ENCODE measurements at places on chromosomes 3 and 15.

DNA sequence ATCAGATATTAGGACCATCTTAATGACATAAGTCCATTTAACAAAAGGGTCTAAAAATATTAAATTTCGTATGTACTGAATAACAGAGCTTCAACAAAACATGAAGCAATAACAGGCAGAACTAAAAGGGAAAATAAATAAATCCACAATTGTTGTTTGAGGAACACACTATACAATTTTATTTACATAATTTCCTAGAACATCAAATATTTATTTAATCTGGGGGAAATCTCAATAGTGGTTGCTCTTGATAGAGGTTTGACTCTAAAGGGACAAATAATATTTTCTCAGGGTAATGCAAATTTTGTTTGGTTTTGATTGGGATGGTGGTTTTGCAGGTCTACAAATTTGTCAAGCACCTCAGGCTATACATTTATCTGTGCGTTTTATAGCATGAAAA is 90.3 kb downstream of the BCHE start:
- DNase-seq, result no peak

DNA sequence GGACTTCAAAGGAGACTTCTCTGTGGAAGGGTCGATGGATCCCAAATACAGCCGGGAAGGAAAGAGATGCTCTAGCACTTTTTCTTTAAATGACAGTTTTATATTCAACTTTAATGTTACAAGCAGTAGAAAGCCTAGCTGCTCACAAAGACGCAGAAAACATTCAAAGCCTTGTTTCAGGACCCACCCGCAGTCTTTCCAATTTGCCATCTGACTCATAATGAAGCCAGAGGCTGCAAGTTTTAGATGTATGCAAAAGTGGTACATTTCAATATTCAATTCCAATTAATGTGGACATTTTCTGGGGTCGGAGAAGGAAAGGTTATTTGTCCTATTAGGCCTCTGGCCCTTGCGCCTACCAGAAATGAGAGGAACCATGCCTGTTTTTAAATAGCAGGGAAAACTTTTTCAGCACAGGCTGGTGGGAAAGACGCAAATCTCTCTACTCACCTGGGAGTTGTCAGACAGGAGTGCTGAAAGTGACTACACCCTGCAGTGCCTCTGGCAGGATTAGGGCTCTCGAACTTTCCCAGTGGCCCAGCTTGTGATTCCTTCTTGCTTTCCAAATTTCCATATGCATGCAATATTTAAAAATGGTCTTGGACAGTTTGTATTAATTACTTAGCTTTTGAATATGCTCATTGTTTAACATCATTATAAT is 117.4 kb upstream of the MBNL1 start:
- DNase-seq, result no peak

DNA sequence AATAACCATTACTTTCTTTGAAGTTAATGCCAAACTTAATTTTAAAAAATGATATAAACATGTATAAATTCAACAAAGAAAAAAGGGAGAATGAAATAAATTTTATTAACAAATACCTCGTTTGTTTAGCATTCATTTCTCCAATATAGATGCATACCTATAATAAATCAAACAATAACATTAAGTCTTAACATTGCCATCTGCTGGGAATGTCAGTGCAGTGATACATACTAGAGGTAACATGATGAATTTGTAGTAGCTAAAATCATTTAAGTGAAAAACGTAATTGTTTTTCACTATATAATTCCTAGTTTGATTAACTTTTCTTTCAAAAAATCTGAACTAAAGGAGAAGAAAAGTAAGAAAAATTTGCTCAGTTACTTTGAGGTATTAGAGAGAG is 340.2 kb upstream of the CBLB start:
- no peak for DNase-seq

DNA sequence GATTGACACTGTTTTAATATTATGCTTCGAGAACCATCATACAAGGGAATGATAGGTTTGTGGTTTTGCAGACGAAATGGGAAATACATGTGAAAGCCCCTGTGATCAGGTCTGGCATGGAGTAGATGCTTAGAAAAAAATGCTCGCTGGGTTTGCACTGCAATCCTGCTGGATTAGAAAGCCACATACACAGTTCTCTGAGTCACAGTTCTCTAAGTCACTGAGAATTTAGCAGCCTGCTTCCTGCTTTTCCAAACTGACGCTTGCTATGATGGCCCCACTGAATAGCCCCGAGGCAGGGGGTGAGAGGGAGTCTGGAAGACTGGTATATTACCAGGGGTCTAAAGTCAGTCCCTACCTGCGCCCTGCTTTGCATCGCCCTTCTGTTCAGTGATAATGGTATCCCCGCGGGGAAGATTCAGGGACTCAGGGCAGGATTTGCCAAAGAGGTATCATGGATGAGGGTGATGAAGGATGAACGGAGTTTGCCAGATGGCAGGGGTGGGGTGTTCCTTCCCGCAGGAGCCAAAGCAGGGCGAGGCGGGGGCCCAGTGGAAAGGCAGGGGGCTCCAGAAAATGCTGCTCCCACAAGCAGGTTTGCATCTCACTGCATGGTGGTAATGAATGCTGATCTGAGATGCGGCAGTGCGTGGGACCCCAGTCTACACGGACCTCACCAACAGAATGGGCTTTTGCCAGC is 82.3 kb downstream of the IQSEC1 start:
- DNase-seq, result no peak

DNA sequence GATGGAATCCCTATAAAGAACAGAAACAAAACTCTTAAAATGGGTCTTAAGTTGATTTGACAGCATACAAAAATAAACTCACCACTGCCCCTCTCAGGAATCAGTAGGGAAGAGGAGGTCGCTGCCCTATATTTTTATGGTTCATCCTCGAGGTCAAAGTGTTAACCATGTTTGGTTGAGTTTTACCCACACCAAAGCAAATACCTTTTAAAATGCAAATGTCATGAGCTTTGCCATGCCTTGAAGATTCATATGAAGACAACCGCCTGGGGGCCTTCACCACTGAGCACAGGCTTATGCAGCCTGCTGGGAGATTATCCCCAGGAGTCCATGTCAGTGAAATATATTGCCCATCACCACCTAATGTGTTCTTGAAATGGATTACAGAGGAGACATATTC is 66.1 kb downstream of the GLB1 start:
- DNase-seq, result no peak

GRCh38 chr3:62248734-62249483 is 124.4 kb downstream of the FEZF2 start:
- no peak for DNase-seq

GRCh38 chr3:31247850-31248562 is 284.7 kb upstream of the STT3B start:
- no peak for DNase-seq

DNA sequence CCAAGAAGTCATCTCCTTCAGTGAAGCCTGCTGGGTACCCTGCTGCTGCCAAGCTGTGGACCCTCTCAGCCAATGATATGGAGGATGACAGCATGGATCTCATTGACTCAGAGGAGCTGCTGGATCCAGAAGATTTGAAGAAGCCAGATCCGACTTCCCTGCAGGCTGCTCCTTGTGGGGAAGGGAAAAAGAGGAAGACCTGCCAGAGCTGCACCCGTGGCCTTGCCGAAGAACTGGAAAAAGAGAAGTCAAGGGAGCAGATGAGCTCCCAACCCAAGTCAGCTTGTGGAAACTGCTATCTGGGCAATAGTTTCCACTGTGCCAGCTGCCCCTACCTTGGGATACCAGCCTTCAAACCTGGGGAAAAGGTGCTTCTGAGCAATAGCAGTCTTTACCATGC is 13.7 kb upstream of the ANP32A start:
- DNase-seq, result no peak

DNA sequence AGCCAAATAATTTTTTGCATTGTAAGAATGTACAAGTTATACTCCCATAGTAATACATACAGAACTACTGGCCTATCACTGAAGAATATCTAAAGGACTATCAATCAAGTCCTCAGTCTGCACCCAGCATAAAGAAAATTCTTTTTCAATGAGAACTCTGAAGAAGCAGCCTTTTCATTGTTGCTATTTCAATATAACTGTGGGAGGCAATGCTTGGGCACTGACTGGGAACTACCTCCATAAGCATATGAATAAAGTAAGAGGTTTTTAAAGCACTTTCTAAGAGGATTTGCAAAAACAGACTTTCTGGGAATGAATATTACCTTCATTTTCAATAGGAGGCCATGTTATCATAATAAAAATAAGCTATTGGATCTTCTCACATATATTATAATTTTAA is 24.6 kb upstream of the NECTIN3 start:
- DNase-seq, result no peak

DNA sequence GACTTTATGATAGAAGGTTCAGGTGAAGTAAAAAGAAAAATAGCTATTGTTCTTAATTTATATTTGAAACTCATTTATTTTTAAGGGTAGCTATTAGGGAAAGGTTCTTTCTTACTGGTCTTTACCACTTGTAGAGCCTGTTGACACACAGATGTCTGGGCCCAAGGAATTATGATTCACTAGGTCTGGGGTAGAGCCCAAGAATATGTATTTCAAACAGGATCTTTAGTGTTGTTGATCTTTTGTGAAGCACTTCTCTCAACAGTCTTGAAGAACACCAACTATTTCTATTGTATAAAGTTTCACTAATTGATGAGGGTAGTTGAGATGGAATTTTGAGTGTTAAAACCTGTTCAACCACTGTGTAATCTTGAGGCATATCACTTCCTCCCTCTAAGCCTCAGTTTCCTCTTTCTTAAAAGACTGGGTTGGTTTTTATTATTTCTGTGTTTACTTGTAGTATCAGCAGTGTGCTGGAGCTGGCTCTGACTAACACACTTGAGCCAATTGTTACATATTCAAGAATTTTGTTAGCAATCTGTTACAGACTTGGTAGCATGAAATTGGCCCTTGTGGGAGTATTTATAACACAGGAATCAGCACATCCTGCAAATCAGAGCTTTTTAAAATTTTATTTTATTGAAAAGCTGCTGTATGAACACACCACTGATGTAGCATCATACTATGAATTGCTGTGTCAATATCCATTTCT is 155.9 kb downstream of the RBMS3 start:
- no peak for DNase-seq

- no peak for DNase-seq
Observed at GRCh38 chr3:27511724-27512422, 27.7 kb upstream of the SLC4A7 start.

DNA sequence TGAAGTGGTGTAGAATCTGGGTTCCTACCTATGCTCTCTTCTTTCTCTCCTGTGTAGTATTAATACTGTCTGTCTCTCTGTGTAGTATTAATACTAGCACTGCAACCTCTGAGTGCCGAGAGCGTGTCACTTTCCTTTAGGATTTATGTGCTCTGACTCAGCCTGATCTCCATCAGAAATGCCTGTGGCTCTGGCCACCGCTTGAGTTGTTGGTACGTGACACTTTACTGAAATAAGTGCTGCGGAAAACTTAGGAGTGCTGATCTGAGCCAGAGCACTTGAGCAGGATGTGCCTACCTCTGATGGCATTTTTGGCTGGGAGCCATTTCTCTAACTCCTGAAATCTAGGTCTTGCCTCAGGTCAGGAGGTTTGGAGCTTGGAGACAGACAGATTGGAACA is 807.4 kb downstream of the SQOR start:
- DNase-seq, result peak; percentile 76

- DNase-seq, result no peak
Observed at GRCh38 chr15:30001602-30002001, 81.2 kb upstream of the GOLGA8J start.

GRCh38 chr3:190591080-190591479 is 77.2 kb downstream of the IL1RAP start:
- DNase-seq, result no peak

DNA sequence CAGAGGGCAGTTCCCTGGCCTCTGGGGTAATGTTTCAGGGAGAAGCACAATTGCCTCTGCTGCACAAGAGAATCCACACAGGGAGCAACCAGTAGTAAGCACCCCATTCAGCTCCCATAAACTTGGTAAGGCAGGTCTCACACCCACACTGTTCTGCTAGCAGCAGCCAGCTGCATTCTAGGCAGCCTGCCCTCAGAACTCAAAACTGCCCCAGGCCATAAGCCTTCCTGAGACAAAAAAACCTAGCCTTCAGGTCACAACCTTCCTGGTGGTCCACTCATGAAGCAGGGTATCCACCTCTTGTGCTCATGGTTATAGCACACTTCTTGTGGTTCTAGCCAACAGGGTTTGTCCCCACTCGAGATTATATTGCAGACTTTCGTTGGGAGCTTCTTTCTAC is 33.7 kb upstream of the ABI3BP start:
- DNase-seq, result no peak

DNA sequence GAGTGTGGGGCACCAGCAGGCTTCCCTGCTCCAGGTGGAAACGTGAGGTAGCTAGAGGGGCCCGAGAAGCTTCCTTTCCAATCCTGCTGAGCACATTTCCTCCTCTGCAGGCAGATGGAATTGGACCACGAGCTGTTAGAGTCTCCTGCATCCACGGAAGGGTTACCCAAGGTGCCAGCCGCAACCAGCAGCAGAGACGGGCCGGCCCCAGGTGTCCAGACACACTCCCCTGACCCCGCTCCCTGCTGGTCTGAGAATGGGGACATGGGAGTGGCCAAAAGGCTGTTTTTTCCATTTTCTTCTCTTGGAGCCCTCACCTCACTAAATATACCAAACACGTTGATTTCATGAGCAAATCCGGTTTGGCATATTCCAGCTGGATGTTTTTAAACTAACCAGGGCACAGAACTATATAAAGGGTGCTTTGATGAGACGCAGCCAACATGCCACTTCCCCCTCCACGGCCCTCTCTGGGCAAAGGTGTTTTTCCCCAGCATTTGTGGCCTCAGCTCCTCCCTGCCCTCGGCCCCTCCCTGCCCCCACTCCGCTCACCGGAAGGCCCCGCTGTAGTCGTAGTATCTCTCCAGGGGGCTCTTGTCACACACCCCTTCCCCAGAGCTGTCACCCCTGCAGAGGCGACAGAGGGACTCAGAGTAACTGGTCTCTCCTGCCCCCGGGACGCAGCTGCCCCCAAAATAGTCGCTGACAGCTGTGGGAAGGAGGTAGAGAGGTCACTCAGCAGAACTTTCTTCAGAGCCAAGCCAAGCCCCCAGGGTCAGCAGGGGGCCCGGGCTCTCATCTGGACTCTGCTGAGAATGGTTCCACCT is 7.0 kb downstream of the MELTF start:
- no peak for DNase-seq

DNA sequence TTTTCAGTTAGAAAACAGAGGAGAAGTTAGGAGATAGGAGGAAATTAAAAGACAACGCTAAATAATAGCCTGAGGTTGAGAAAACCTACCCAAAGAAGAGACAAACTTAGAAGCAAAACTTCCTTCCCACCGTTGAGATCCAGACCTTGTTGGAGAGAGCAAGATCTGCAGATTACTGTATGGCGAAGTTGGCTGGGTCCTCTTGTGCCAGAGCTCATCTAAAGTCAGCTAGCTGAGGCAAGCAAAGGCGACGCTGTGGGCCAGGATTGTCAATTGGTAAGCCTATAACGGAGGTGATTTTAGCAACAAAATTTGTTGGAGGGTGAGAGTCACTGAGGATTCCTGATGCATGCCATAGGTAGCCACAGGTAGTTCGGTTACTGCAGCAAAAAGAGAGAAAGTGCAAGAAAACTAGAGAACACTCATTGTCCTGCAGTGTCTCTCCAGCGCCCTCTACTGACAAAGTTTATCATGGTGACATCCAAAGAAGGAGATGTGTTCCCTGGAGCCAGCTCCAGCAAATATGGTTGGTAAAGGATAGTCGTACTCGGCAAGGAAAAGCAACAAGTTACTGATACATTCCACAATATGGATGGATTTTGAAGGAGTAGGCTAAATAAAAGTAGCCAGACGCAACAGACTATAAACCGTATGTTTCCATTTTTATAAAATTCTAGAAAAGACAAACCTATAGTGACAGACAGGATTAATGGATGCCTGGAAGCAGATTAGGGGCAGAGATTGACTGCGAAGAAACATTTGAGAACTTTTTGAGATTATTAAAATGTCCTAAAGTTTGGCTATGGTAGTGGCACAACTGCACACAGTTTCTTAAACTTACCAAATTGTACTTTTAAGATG is 9.8 kb upstream of the OR5K4 start:
- DNase-seq, result no peak

- DNase-seq, result no peak
Observed at GRCh38 chr15:82919231-82919886, 33.2 kb downstream of the HOMER2 start.
